ENCODE measurements at places on chromosomes 3 and 15.

- no peak for DNase-seq
Observed at GRCh38 chr3:50221051-50221410, 15.0 kb upstream of the GNAI2 start.

DNA sequence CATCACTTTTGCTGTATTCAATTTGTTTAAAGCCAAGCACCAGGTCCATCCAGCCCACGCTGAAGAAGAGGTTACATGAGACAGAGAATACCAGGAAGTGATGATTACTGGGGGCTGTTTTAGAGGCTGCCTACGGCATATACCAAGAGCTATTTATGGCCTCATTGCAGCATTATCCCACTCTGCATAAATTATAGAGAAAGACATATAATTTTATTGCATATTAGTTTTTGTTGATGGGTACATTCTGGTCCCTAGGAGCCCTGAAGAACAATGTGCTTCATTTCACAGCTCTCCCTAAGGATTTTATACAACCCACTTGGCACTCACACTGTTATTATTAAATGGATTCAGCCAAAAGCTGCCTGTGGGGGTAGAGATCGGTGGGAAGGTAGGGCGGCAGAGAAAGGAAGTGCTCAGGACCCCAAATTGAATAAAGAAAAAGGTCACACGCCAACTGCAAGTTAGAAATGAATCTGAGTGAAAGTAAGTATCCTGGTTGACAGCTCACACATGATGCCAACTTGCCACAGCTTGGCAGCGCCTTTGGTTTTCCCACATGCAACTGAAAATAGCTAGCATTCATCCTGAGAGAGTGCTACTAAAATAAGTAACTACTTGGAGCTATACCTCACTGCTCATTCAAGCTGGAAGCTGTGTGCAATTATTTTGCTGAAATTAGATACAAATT, 73.7 kb downstream of the CCNL1 start:
- no peak for DNase-seq

- DNase-seq = no peak
Observed at GRCh38 chr3:159739969-159740368, 248.7 kb upstream of the IL12A start.

GRCh38 chr15:74442604-74443003, 8.8 kb upstream of the SEMA7A start:
- DNase-seq = no peak

DNA sequence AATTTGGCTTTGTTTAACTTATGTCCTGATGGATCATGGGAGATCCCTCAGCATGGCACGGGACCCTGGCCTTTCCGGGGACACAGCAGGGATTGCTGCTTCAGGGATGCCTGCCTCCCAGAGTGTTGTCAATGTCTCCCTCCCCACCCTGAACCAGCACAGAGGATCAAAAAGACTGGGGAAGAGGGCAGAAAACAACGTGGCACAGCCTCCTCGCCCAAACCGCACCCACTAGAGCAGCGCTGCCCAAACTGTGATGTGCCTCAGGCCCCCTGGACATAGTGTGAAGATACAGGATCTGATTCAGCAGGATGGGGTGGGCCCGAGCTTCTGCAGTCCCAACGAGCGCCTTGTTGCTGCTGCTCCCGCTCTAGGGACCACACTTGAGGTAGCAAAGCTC, 34.5 kb downstream of the SLC6A20 start:
- no peak for DNase-seq

DNA sequence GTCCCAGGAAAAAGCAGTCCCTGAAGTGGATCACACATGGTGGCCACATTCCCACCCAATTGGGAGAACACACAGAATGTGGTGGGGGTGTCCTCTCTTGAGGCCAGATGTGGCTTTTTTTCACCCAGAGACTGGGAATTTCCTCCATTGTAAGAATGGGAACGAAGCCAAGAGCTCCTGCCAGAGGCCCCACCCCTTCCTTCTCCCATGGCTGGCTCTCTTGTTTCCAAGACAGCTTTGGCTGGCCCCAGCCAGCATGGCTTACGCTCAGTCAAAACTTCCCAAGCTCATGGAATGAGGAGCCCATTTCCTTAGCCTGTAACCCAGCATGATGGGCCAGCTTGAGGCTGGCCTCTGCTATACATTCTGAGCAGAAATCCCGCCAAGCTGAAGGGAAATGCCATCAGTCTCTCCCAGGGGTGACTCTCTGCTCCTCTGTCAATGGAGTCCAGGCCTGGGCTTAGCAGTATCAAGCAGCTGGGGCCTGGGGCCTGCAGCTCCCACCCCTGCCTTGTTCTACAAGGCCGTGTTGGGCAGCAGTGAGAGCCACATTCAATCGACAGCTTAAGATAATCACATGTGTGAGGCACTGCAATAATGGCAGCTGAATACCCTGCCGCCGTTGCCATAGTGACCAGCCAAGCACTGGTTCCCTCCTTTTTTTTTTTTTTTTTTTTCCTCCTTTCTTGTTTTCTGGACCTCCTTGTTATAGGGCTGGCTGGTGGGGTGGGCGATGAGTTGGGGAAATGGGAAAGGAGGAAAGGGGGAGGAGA, 142.4 kb downstream of the EPHB1 start:
- DNase-seq = no peak

- no peak for DNase-seq
Observed at GRCh38 chr3:197352382-197352781, 54.0 kb upstream of the DLG1 start.

DNA sequence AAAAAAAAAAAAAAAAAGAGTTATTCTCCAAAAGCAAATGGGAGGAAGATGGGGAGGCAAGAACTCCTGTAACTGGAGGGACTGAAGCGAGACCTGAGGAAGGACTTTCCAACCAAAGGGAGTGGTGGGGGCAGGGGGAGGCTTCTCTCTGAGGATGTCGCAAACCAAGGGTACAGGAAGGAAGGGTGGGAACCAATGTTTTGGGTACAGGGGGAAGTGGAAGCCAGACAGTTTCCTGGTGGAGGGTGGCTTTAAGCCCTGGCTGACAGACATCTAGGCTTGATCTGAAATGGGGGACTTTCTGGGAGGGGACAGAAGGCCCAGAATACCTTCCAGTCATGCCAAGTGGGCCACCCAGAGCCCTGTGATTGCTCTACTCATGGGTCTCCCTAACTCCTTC, 27.0 kb downstream of the VIPR1 start:
- DNase-seq = no peak

GRCh38 chr3:149134575-149134974, 5.1 kb downstream of the HPS3 start:
- no peak for DNase-seq

DNA sequence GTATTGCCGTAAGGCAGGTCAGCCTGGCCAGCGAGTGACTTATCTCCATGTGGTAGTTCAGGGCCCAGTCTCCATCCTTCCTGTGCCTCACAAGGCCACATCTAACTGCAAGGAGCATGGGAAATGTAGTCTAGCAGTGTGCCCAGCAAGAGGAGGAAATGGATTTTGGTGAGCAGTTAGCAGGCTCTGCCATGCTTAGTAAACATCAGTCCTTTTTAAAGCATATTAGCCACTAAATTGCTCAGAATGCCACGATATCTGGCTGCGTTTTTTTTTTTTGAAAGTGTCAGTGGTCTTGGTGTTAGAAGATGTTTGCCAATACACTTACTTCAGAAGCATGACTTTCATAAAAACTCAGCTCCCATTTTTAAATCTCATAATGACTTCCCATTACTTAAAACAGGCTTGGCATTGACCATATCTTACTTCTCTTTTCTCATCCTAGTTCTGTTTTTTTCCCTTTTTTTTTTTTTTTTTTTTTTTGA, 470.2 kb upstream of the TPRG1 start:
- DNase-seq = no peak

DNA sequence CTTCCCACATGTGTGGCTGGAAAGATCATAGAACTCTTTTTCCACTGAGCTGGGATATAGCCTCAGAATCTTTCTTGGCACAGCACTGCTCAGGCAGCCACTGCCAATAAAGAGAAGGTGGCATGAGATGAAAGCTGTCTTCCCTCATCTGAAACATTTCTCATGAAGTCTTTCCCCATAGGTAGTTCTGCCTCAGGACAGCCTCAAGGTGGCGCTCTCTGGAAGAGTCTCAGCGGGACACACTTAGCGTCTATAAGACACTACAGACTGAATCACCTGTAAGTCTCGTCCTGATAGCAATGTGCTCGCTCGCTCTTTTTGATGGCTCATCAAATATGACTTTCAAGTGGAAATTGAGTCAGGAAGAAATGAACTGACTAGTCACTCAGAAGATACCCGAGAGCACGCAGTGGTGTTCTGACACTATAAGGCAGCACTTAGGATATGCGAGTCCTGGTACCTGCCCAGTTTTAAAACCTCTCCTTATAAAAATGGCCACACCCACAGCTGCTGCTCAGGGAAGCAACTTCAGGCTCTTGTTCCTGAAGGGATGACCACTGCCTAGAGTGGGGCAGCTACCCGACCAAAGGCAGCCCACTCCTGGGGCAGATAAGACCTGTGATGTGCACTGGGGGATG, 269.5 kb downstream of the SUCLG2 start:
- no peak for DNase-seq

DNA sequence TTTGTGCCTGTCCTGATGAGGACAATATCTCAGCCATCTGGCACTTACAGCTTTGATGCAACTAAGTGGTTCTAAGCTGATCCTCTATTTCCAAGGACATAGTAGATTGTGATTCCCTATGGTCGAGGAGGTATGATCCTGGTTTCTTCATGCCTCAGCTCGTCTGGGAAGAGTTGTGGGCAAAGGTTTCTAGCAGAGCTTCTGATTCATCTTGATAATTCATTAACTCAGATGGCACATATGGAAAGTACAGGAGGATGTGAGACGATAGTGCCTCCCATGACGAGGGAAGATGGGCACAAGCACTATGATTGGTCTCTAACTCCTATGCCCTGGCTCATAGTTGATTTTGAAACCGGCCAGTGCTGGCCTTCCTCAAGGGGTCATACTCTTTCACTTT, 334.2 kb upstream of the SEMA6D start:
- DNase-seq = no peak

DNA sequence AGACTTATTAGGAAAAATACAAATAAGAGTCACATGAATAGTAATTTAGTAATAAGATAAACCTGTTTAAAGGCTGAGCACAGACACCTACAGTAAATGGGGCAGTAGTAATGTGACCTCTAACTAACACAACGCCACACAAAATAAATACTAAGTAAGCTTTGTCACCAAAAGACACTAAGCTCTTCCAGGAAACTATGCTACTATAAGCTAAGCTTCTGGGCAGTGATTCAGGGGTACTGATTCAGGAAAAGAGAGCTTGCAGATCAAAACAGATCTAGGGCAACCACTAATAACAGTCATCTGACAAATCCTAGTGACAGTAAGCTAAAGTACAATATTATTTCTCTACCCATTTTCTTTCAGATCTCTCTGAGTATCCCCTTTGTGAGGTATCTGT, 68.8 kb downstream of the PLOD2 start:
- DNase-seq = no peak

All from DMS79 (cell line).